ENCODE measurements at places on chromosomes 4 and X. TPM values are rescaled to one million over a fixed set of nuclear protein-coding genes. Genes with fewer than 3 reads are reported as not detected.

Gene GSX2
- polyA plus RNA-seq, result not detected

Gene MBTPS2
- polyA plus RNA-seq, result 36.2 TPM

Gene RTL3
- polyA plus RNA-seq, result not detected

Gene HSFX1
- polyA plus RNA-seq, result 1.8 TPM

Gene CNOT6L
- polyA plus RNA-seq, result 37.4 TPM

Gene IL21
- not detected for polyA plus RNA-seq

Gene TCP11X2
- 1.4 TPM for polyA plus RNA-seq

Gene TREX2
- polyA plus RNA-seq, result 0.27 TPM

Gene SLITRK2
- polyA plus RNA-seq, result 1.2 TPM

DNA sequence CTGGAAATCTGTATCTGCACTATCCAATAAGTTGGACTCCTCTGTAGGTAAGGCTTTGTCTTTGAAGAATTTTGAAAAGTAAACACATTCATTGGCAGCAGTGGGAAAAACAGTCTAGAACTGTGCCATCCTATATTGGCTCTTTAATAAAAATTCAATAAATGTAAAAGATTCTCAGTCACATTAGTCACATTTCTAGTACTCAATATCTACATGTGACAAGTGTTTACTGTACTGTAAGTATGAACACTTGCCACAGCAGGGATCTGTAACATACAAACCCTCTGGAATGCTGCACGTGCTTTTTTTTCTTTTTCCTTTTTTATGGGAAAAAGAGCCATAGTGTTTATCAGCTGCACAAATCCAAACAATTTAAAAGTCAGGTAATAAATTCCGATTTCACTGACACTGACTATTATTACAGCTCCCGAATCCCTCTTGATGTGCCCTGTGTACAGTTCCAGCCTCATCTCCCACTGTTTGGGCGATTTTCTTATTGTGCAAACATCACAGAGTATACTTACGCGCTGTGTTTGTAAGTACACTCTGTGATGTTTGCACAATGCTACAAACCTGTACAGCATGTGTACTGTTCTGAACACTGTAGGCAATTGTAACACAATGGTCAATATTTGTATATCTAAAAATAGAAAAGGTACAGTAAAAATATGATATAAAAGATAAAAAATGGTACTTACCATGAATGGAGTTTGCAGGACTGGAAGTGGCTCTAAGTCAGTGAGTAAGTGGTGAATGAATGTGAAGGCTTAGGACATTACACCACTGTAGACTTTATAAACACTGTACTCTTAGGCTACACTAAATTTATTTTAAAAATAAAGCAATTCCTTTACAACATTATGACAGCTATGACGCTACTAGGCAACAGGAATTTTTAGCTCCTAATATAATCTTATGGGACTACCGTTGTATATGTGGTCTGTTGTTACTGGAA lies 8.7 kb downstream of the PYURF start:
- DNase-seq, result no peak

DNA sequence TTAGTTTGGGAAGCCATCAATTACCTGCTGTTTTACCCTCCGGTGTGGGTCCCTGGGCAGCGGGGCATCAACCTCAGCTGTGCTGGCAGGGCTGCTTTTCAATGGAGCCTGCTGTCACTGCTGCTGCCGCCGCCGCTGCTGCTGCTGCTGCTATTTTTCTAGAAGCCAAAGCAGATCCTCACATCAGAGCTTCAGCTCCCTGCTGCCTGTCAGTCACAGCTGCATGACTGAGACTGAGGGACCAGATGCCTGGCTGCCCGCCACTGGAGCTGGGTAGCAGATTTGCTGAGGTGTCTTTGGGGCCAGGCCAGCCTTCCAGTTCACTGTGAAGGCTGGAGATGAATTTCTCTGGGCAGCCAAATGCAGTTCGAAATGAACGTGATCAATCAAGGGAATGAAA lies 200.3 kb upstream of the NHS start:
- DNase-seq, result no peak

DNA sequence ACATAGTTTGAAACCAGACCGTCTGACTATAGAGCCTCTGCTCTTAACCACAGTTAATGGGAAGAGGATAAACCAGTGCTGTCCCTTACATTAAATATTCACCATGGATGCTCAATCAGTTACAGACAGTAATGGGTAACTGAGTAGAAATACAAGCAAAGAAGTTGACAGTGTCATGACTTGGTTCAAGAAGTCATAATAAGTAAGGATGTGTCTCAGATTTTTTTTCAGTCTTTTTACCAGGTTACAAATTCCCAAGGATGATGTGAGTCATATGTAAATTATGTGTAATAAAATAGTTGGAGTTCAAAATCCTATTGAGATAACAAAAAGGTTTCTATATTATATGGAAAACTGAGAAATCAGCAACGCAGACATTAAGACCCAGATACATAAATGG lies 31.1 kb downstream of the ZCCHC4 start:
- no peak for DNase-seq

- no peak for DNase-seq
Measured at GRCh38 chr4:13985837-13986236, 358.3 kb upstream of the BOD1L1 start.

GRCh38 chrX:123665197-123665596 lies 67.7 kb downstream of the THOC2 start:
- DNase-seq, result no peak

DNA sequence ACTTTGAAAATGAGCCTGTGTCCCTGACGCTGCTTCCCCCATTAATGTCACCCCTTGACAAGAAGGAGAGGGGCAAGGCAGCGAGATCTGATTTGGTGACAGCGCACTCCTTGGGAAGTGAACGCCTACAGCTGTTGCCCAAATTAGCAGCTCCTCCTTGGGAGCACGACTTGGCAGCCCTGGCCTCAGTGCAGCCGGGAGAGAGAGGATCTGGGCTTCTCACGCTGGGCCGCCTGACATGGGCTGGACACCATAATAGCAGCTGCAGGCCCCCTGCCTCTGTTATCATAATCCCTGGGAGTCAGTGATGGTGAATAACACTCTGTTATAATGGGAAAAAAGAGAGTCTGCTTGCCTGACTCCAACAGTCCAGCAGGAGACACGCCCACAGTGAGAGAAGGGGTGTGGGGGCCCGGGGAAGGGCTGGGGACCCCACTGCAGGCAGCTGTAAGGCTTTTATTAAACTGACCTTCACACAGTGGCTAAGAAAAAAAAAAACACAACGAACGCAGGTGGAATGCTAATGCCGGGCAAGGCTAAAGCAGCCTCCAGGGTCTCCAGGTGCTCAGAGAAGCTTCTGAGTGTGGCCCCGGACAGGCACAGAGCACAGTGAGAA lies 73.3 kb downstream of the PSAPL1 start:
- DNase-seq, result no peak

DNA sequence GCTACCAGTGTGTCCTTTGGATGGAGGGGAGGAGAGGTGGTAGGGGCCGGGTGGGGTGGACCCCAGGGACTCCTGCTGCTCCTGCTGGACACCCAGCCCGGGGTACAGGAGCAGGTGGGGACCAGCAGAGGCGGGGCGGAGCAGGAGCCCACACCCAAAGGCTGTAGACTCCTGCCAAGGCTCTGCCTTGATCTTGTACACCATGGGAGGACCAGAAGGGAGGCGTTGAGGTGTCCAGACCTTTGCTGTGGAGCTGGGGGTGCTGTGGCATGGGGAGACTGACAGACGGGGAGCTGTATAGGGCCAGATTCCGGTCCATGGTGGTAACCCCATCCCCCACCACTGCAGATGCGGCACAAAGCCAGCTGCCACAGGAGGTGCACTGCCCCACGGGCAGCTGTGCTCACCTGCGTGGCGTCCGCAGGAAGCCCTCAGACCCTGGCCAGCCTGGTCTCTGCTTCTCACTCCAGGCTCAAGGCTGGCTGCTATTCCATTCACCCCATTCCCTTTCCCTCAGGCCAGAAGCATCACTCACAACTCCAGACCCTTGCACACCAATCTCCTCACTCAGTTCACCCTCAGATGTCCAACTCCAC lies 5.0 kb upstream of the SLC26A1 start:
- no peak for DNase-seq

- no peak for DNase-seq
Measured at GRCh38 chr4:169275180-169275579, 4.4 kb upstream of the SH3RF1 start.

DNA sequence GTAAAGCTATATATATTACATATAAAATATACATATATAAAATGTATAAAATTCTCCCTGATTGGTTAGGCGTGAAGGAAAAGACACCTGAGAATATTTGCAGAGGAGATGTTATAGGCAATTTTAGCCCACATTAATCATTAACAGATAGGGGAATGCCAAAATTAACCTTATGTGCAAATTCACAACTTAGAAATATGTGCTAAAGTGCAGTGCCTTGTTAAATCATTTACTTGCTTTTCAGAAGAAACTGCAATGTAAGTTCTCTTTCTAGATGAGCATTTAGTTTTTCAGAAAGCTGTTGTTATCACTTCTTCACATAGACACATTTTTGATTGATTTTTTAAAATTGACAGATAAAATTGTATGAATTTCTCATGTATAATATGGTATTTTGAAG lies 5.6 kb downstream of the TASL start:
- no peak for DNase-seq

DNA sequence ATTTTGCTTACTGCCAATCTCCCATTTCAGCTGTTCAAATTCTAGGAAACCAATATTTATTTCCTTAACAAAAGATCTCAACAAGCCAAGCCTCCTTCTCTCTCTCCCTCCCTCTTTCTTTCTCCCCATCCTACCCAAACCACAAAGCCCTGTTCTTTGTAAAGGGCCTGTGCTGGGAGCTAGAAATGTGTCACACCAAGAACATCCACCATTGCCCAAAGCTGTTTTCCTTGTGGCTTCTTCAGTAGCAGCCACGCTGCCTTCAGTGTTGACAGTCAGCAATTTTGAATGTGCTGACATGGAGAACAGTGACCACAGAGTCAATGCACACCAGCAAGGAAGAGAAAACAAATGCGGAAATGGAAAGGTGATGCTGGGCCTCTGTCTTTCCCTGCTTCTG lies 203.0 kb downstream of the MAML3 start:
- no peak for DNase-seq

GRCh38 chr4:6937754-6938153 lies 28.1 kb downstream of the TBC1D14 start:
- DNase-seq, result no peak

GRCh38 chr4:81106150-81106549 lies 75.6 kb downstream of the BMP3 start:
- no peak for DNase-seq

GRCh38 chr4:43251841-43252240 lies 359.3 kb downstream of the GRXCR1 start:
- DNase-seq, result no peak

DNA sequence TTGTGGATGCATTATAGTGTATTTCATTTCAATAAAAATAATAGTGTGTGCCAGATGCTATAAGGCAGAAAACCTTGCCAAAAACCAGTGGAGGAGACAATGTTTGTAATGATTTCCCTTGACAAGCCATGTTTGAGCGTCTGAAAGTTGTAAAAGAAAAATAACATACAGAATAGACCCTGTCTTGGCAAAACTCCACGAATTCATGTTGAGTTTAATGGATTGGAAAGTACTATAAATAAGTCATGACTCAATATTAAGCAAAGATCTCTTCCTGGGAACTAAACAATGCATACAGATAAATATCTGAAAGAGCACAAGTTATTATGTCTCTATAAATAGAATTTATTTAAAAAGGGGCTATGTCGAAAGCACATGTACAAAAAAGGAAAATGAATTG lies 543.5 kb downstream of the GABRG1 start:
- DNase-seq, result no peak

- no peak for DNase-seq
Measured at GRCh38 chr4:8117278-8117682, 41.3 kb downstream of the ABLIM2 start.

- DNase-seq, result no peak
Measured at GRCh38 chr4:55029321-55029720, 96.1 kb downstream of the KDR start.

DNA sequence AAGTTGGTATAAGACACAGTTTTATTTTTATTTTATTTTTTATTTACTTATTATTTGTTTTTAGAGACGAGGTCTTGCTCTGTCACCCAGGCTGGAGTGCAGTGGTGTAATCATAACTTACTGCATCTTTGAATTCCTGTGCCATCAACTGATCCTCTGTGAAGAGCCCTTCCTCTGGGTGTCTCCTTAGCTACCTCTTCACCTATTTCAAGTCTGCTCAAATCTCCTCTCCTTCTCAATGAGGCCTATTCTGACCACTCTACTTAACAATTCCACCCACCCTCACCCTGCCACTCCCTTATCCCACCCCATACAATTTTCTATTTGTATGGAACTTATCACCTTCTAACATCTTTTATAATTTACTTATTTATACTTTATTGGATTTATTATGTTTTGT lies 183.4 kb downstream of the PPP3CA start:
- no peak for DNase-seq

GRCh38 chr4:152045807-152046571 lies 285.2 kb upstream of the GATB start:
- DNase-seq, result no peak

GRCh38 chr4:48588230-48589097 lies 98.4 kb downstream of the ZAR1 start:
- no peak for DNase-seq

DNA sequence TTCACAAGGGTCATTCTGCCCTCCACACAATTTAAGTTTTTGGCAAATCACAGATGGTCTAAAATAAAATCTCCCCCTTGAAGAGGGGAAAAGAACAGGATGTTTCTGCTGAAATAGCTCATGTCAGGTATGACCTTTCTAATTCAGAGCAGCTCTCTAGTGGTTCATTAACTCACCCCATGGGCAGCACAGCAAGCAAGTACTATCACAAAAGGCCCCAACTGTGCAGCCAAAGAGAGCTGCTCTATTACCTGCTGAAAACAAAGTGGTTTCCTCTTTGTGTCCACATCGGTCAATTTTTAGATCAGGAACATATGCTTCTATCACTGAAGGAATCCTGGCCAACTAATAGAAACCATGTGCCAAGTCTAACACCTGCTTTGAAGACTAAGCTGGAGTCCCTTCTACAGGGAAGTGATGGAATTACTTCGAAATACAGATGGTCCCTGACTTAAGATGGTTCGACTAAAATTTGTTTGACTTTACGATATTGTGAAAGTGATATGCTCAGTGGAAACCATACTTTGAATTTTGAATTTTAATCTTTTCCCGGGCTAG lies 164.3 kb downstream of the ENOX2 start:
- DNase-seq, result no peak

DNA sequence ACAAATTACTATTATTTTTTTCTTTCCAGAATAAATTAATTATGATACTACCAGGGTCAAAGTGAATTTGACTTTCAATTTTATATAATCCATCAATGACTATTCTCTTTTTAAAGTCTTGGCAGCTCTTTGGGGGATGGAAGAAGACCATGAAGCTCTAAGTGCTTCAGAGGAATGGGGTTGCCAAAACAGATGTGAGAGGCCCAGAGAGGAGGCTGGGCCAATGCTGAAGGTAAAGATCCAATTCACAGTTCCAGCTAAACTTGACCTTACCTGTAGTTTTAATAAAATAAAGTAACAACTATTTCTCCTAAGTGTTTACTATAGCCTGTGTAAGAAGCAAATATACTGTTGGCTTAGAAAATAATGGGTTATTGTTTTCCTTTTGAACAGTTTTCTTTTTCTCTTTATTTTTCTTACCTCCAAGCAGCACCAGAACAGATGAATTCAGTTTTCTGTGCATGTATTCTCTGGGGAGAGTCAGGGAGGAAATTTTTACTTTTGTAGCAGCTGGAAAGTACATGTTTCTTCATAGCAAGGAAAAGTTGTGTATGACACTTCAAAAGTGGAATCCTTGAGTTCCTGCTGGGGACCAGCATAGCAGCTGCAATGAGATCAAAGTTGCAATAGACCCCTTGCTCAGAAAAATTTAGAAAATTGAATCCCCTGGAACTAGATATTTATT lies 104.9 kb downstream of the CEP44 start:
- DNase-seq, result no peak

- no peak for DNase-seq
Measured at GRCh38 chrX:108064613-108065012, 19.7 kb downstream of the VSIG1 start.
